ENCODE measurements at places on chromosomes 6 and 20.

GRCh38 chr6:120211955-120212792, 862.6 kb upstream of the MAN1A1 start:
- DNase-seq = no peak

- DNase-seq = peak; percentile 67
Measured at GRCh38 chr20:11204926-11205768, 531.3 kb upstream of the JAG1 start.

- no peak for DNase-seq
Measured at GRCh38 chr6:21115111-21115510, 478.4 kb upstream of the SOX4 start.

- no peak for DNase-seq
Measured at GRCh38 chr6:91442342-91442741, 855.5 kb upstream of the MAP3K7 start.

DNA sequence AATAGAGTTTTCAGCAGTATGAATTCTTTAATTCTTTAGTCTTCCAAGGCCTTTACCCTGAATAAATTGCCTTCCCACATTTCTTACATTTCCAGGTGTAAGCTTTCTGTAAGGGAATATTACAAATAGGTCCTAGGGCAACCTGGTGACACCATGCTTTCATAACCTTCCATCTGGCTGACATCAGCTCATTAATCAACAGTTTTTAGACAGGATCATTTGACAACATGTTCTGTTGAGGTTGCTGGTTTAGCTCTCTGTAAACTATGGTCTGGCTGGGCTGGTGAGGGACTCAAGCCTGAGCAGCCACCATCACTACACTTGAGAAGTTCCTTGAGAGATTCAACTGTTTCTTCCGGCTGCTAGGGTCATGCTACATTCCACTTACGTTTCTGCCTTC, 19.2 kb downstream of the FAM229B start:
- DNase-seq = no peak

- no peak for DNase-seq
Measured at GRCh38 chr6:136030131-136030530, 178.6 kb downstream of the PDE7B start.

DNA sequence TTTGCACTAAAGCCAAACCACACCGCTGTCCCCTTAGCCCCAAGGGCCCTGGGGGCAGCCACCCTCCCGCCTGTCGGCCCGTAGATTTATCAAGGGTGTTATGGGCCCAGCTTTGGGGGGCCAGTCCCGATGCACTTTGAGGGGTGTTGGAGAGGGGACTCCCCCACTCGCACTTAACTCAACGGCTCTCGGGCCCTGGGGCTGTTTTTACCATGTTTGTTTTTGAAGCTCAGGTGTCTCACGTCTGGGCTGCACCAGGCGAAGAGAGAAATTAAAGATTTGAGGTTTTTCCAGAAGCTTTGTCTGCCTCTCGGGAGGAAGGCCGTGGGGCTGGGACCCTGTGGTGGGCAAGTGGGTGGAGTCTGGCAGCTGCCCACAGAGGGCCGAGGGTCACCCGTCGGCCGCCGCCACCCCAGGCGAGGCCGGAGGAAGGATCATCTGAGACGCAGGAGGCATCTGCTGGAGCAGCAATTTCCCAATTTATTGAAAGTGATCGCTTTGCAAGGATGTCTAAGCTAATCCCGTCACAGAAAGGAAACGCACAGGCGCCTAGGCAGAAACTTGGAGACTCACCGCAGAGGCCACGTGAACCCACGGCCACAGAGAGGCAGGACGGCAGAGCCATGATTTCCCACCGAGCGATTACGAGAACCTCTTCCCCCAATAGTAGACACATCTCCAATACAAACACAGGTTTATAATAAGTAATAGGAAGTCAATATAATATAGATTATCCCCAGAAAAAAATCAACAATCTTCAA, 3.8 kb downstream of the SLC2A4RG start:
- no peak for DNase-seq

DNA sequence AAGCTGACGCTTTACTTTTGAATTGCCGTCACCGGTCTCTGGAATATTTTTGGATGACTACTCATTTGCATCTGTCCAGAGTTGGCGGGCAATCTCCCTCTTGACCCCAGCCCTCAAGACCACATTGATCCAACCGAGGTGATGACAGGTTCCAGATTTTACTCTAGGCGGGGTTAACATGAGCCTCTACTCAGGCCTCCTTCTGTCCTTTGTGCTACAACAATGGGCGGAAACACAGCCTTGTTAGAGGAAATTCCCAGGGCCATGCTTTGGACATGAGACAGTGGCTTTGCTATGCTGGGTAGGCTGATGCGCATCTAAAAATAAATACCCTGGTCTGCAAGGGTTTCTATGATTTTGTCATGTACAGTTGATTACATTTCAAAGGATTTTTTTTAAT, 27.0 kb upstream of the ADGRF5 start:
- DNase-seq = peak; percentile 62

GRCh38 chr6:36688063-36688738, 9.4 kb upstream of the RAB44 start:
- no peak for DNase-seq

- DNase-seq = peak; percentile 88
Measured at GRCh38 chr20:46132705-46133120, 14.6 kb downstream of the CD40 start.

GRCh38 chr6:168427184-168427583, 13.8 kb upstream of the SMOC2 start:
- no peak for DNase-seq

DNA sequence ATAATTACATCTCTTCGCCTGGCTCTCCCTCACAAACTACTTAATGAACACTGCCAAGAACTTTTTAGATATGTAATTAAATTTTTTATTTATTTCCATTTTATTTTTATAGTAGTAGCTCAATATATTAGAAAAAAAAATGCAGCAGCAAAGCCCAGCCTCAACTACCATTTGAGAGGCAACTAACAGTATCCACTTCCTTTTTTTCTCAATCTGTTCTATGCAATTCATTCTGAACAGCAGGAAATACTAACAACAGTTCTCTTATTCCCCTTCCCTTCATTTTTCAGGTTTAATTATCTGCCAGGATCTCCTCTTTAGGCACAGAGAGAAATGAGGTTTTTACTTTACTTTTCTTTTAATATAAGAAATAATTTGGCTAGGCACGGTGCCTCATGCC, 112.7 kb downstream of the ZNF217 start:
- DNase-seq = no peak

DNA sequence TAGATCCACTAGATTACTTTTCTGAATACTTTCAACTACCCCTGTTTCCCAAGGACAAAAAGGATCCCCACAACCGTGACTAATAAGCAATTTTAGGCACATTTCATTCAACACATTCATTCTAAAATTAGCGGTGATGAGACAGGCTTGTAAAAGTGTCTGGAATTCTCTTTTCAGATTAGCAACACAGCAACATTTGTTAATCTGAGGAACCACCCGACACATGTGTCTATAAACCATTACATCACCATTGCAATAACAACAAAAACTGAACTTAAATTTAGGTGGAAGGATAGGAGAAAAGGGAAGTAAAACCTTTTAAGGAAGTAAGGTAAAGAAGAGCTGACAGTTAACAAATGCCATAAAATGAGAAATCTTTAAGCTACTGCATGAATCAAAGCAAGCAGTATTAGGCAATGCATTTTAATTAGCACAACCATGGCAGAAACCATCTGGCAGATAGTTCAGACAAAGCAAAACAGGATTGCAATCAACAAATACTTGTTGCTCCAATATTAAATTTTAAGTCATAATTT, 49.1 kb downstream of the MAP3K7 start:
- DNase-seq = no peak

DNA sequence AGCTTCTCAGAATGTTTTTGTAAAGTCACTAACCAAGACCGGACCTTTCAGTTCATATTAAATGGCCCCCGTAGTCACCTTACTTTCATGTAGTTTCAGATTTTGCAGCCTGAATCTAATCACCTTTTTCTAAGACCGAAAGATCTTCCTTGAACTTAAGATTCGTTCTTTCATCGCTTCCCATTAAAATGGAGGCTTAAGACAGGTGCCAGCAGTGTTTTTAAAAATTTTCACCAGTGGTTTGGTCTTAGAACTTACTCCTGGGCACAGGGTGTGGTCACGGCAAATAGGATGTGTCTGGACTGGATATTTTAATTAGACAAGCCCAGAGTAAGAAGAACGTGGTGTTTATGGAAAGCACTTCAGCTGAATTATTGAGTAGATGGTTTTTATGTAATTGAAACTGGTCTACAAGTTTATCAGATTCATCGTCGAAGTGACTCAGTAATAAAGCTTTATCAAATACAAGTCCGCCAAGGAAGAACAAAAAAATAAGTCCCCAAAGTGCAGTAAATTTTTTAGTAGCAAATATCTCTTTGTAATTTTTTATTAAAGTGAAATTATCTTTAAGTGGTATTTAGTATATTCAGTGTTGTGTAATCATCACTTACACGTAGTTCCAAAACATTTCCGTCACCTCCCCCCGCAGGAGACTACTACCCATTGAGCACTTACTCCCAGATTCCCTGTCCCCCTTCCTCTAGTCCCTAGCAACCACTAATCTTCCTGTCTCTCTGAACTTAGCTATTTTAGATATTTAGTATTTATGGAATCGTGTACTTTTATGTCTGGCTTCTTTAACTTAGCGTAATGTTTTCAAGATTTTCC, 868 bp downstream of the SRSF3 start:
- peak; percentile 19 for DNase-seq

GRCh38 chr6:111804627-111805235, 68.5 kb downstream of the FYN start:
- DNase-seq = no peak

DNA sequence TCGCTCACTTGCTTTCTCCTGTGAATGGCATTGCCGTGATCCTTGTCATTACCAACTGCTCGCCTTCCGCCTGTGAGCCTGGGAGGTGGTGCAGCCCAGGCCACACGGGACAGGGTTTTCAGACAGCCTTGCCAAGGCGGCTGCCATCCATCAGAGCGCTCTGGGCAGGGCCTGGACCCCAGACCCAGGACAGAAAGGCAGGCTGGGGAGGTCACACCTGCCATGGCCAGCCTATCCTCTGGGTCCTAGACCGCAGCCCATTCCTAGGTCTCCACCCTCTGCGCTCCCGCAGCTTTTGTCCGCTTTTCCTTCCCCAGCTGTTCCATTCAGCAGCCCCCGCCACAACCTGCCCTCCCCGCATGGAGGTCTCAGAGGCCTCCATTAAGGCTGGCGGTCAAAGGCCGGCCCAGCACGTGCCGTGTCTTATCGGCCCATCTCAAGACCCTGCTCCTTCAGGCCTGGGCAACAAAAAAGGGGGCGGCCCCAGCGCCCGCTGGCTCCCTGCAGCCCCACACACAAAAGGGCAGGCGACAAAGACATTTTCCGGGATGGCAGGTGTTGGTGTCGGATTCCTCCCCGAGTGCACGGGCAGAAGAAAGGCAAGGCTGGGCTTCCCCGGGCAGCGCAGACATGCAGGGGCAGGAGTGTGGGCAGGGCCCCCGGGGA, 28.1 kb downstream of the INSM1 start:
- no peak for DNase-seq

DNA sequence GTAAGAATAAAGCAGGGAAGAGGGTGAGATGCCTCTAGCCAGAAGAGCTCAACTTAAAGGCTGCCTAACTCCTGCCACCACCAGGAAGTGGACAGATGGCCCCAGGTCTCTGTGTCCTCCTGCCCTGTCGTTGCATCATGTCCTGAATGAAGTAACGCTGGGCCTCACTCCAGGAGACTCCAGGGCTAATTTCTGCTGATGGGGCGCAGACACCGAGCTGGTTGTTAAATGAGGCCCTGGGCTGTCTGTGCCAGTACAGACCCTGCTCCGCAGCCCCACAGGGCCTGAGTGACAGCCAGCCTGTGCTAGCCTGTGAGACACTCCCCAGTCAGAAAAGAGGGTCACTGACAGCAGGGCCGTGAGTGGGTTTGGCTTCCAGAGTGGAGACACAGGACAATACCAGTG, 6.5 kb downstream of the IP6K3 start:
- no peak for DNase-seq

- no peak for DNase-seq
Measured at GRCh38 chr6:373031-373430, 18.5 kb upstream of the IRF4 start.

GRCh38 chr6:161111261-161111660, 119.7 kb downstream of the MAP3K4 start:
- no peak for DNase-seq

- no peak for DNase-seq
Measured at GRCh38 chr20:56350842-56351241, 7.9 kb upstream of the FAM210B start.

- no peak for DNase-seq
Measured at GRCh38 chr6:155352811-155353210, 38.5 kb upstream of the TFB1M start.
